Activated T-cell treated with anti-CD3 and anti-CD28 coated beads for 24 hours (primary cell): ENCODE measurements at places on chromosomes 6 and 20.

DNA sequence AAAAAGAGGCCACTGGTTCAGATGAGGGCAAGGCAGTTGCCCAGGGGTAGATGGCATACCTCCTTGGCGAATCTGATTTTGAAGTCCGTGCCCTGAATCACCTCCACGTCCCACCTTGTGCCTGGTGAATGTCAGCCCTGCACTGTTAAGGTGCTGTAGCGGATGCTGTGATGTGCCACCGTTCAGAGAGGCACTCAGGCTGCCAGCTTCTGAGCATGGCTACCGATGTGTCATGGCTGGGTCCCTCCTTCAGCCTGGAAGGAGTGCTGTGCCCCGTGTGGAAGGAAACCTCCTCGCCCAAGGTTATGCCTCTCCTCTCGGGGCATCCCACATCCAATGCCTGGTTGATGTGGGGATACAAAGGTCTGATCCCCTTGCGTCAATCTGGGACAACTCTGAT lies 43.6 kb downstream of the UST start:
- no peak for DNase-seq

GRCh38 chr6:157151989-157152388 lies 171.3 kb downstream of the TMEM242 start:
- no peak for DNase-seq

DNA sequence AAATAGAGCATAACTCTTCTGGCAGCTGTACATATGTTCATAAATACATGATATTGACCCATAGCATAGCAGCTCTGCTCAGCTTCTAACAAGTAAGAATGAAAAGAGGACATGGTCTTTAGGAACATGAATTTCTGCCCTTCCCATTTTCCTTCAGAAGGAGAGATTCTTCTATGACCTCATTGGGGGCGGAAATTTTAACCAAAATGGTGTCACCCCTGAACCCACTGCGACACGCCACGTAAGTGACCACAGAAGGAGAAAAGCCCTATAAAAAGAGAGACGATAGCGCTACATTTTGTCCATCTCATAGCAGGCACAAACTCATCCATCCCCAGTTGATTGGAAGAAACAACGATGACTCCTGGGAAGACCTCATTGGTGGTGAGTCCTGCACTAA lies at the start of gene IL17A:
Gene IL17A (plus strand): TSS at position 301 of the 400 bp plus-strand sequence. CDS start 57 bp downstream, at position 358.
- DNase-seq: no peak

- no peak for DNase-seq
Observed at GRCh38 chr6:51644426-51644825, 443.0 kb downstream of the PKHD1 start.

- DNase-seq: peak; percentile 47
Observed at GRCh38 chr6:34154668-34155447, 9.0 kb upstream of the GRM4 start.

DNA sequence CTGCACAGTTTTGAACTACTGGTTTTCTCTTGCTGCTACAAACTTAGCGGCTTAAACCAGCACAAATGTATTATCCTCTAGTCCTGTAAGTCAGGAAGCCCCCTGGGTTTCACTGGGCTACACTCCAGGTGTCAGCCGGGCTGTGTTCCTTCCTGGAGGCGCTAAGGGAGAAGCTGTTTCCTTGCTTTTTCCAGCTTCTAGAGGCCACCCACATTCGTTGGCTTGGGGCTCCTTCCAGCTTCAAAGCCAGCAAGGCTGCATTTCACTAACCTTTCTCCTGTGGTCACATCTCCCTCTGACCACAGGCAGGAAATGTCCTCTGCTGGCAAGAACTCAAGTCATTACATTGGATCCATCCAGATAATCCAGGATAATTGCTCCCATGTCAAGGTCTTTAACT lies 350.6 kb upstream of the PLCB4 start:
- no peak for DNase-seq

DNA sequence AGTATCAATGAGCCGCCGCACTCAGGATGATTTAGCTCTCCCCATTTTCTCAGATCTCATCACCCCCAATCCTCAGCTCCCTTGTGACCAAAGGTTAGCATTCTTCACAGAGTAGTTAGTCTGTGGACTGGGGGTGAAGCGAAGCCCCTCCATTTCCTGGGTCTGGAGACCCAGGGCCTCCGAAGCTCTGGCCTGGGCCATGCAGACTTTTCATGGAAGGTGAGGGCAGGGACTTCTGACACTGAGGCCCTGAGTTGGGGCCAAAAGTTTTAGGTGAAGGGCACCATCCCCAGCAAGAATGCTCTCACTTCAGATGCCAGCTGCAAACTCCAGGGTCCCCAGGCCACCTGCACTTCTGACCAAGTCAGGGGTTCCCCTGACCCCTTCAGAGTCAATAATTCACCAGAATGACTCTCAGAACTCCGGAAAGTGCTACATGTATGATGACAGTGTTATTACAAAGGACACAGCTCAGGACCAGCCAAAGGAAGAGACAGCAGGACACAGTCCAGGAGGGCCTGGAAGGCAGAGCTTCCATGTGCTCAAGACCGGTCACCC lies 65.7 kb upstream of the DUSP22 start:
- DNase-seq: no peak

DNA sequence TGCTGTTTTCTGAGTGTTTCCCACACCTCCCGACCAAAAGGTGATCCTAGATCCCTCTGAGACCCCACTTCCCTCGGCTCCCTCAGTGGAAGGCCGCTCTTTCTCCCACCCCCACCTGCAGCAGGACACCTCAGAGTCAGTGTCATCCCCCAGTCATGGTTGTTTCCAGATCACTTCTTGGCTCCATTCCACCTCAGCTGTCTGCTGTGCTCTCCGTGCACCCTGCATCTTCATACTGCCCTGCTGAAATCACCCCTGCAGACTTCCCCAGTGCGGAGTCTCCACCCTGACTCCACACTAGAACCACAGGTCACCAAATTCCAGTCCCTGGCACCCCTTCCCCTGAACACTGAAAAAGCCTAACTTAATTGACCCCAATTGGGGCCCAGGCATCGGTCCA lies 255.1 kb upstream of the CDYL start:
- DNase-seq: no peak

- DNase-seq: no peak
Observed at GRCh38 chr6:85402071-85402470, 47.8 kb upstream of the NT5E start.

- no peak for DNase-seq
Observed at GRCh38 chr20:61922411-61922810, 143.3 kb downstream of the TAF4 start.

DNA sequence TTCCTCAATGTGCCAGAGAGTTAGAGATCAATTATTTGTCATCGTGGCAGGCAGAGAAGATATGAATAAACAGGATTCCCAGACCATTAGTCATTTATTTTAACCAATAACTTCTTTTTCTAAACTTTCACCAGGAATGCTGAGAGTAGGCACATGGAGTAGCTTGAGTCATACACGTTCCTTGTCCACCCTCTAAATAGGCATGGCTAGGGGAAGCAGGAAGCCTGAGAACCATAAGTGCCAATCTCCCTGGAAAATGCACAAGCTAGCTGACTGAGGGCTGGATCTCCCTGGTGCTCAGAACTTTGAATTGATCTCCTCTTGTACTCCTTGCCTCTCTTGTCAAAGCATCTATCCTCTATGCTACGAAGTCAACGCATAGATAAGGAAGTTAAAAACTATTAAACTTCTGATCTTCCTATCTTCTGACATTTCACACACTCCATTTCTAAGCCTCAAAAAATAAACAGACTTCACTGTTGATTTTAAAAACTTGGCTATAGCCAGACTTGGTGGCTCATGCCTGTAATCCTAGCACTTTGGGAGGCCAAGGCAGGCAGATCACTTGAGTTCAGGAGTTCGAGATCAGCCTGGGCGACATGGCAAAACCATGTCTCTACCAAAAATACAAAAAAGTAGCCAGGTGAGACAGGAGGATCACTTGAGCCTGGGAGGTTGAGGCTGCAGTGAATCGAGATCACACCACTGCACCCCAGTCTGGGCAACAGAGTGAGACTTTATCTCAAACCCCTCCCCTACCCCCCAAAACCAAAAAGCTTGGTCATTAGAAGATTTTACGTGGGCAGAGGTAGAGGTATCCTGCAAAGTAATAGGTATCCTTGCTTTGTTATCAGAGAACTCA lies 11.8 kb downstream of the ADTRP start:
- no peak for DNase-seq

GRCh38 chr6:142387997-142388815 lies 86.4 kb downstream of the ADGRG6 start:
- no peak for DNase-seq

DNA sequence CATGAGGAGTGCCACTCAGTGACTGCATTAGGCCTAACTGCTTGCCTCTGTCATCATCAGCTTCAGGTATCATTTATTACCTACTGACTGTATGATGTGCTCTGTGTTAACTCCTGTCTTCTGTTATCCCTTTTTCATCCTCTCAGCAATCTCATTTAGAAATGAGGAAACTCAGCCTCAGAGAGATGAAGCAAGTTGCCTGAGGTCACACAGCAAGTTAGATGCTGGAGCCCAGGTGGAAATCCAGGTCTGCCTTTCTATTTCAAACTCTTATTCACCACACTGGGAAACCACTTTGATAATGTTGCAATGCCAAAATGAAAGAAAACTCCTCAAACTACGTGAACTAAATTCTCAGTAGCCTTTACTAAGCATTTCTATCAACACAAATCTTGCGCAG lies 1.3 kb downstream of the FERMT1 start:
- DNase-seq: no peak

DNA sequence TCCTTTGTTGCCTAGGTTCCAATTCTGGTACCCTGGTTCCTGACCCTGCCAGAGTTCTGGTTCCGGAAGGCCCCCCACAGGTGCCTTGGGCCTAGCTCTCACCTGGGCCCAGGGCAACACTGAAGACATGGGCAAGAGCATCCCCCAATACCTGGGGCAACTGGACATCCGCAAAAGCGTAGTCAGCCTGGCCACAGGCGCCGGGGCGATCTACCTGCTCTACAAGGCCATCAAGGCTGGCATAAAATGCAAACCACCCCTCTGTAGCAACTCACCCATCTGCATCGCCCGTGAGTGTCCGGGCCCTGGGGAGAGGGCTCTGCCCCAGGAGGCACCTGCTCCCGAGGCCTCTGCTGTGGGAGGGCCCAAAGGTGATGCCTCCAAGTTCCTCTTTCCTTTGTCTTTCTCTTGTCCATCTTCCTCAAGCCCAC lies at the start of gene ARMC12:
Gene ARMC12 (plus strand): TSS at position 51 of the 431 bp plus-strand sequence. CDS start 77 bp downstream, at position 128.
- no peak for DNase-seq

DNA sequence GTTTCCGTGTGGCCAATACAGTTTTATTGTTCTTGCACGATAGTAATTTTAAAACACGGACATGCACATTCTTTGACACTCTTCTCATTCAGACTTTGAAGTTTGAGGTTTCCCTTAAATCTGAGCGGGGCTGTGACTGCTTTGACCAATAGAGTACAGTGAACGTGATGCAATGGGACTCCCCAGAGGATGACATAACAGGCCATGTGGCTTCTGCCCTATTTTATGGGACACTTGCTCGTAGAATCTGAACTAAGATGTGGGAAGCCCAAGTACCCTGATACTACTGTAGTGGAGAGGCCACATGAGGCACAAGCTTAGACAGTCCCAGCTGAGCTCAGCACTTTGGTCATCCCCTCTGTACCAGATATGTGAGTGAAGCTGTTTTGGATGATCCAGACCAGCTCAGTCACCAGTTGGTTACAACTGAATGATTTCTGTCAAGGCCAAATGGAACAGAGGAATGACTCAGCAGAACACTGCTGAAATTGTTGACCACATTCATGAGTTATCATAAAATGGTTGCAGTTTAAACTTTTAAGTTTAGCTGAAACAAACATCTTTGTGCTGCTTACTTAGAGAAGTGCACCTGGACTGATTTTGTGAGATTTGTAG lies 279.4 kb downstream of the RFPL4B start:
- no peak for DNase-seq

- DNase-seq: peak; percentile 48
Observed at GRCh38 chr20:63101781-63102720, 95.3 kb upstream of the BHLHE23 start.

DNA sequence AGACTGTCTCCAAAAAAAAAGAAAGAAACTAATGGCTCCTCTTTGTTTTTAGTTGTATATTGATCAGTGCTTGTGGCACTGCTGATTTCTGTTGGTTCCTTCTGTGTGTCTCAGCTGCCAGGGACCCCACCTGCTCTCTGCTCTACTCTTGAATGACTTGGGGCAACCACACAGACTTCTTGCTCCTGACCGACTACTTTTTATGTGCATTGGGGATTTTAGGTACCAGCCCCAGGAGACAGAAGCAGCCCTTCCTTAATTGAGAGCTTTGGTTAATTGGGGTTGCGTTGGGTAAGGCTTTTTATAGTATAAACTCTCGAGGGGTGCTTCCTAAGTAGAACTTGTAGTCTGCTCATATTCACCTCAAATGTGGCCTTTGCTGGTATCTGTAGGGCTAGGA lies 6.9 kb downstream of the STK35 start:
- no peak for DNase-seq

GRCh38 chr20:3100480-3100879 lies 16.0 kb upstream of the AVP start:
- no peak for DNase-seq

GRCh38 chr6:170084166-170084730 lies 206.6 kb downstream of the DLL1 start:
- DNase-seq: no peak

DNA sequence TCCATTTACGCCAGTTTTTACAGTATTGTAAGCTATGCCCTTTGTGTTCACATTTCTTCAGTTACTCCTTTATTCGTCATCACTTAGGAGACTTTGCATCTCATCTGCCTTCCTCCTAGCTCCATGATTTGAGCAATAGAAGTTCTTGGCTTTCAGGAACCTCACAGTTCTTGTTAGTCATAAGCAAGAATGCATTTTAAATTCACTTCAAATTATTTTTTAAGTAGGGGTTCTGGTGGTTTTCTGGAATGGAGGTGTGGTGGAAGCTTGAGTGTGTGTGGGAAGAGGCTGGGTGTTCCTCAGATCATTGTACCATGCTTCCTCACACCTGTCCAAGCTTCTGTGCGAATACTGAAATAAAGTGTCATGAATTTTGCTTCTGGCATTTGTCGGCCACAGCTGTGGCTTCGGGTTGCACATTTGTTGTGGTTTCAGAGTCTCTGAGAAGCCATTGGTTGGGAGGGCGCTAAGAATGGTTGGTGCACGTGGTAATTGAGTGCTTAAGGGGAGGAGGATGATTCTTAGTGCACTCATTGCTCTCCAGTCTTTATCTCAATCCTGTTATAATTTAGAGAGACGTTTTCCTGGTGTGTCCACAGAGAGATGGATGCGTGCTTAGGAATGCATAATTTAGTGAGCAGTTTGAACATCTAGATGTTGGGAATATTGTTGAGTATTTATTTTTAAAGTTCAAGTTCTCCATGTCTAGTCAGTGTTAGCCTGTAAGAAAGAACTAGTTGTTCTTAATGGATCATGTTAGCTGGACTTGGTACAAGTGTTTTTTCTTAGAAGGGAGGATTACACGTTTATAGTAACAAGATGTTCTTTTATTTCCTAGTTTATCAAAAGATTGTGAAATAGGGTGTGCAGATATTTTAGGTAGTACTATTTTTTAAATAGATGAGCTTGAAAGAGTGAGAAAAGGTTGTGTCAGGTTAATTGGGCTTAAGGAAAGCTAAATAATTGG lies 31.9 kb downstream of the FOXO3 start:
- DNase-seq: peak; percentile 20

GRCh38 chr6:81309811-81310210 lies 442.7 kb downstream of the TENT5A start:
- no peak for DNase-seq

GRCh38 chr20:53302695-53303412 lies 290.8 kb downstream of the ZNF217 start:
- DNase-seq: no peak

GRCh38 chr6:84953111-84953755 lies 188.8 kb upstream of the TBX18 start:
- DNase-seq: no peak
